CD4-positive, alpha-beta T cell treated with Interleukin-17A for 1 hour (primary cell): ENCODE measurements at places on chromosomes 7 and 10.

- DNase-seq: no peak
Measured at GRCh38 chr10:99693933-99694583, 34.7 kb downstream of the ENTPD7 start.

DNA sequence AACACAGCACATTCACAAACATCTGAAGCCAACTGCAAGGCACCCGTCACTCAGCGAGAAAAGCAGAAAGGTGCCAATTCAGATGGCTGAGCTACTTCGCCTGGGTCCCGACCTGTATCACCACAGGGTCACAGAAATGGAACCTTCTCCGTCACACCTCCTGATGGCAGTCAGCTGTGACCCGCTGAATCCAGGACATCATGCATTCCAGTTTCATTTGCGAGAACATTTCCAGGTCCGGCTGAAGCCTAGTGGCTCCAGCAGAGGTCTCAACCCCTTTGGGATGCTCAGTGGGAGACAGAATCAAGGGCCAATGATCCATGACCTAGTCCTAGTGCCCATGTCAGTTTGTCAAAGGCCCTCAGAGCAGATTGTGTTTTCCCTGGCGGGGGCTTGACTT is 193.6 kb upstream of the KLF14 start:
- no peak for DNase-seq

DNA sequence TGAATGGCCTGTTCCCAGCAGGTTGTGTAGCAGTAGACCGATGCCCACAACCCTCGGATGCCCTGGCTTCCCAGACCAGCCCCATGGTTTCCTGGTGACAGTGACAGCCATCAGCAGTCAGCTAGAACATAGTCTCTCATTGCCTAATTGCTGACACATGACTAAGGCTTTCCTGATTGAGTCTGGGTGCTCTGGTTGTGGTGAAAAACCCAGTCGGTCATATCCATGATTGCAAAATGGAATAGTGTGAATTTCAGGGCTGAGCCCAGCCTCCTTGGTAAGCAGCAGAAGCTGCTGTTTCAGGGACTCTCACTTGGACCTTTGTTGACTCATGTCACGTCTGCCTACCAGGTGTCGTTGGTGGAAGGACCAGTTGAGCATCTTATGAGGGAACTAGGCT is 36.6 kb downstream of the POR start:
- no peak for DNase-seq

DNA sequence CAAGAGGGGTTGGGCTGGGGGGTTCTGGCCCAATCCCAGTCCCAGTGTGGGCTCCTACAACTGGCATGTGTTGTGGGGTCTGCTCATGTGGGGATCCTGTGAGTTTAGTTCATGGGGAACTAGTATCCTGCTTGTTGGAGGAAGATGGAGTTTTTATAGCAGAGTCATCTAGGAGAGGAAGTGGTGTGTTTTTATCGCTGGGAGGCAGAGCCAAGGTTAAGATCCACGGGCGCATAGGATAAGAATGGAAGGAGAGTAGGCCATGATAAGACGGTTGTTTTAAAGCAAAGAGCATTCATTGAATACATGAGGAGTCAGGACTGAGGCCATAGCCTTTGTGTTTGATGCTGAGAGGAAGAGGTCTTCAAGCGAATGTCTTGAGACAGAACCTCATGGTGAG is 211.6 kb upstream of the COBL start:
- no peak for DNase-seq

DNA sequence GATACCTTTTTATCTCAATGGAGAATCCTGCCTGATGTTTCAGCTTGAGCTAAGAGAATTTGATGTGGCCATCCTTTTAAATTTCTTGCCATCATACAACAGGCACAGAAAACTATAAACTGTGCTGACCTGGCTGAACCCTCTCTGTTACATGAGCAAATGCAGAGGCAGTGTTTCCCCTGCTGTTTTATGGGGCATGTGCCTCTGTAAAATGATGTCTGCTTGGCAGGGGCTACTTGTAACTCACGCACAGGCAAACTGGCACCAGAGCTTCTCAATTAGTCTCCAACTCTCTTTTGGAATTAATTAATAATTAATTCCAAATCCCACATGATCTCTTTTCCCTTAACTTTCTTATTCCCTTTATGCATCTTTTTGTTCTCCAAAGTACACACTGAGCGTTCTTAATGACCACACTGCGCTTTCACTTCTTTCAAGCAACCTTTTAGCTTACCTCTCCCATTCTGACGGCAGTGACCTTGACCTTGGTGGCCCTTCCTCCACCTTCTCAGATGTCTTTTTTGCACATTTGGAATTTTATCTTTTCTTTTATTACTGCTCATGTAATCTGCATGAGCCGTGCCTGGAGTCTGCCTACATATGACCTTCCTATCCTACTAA is 334.0 kb downstream of the PLXNA4 start:
- no peak for DNase-seq

GRCh38 chr7:25565949-25566348 is 337.7 kb upstream of the NPVF start:
- DNase-seq: peak; percentile 75

GRCh38 chr10:21495752-21496342 is 29.6 kb downstream of the SKIDA1 start:
- DNase-seq: peak; percentile 87

DNA sequence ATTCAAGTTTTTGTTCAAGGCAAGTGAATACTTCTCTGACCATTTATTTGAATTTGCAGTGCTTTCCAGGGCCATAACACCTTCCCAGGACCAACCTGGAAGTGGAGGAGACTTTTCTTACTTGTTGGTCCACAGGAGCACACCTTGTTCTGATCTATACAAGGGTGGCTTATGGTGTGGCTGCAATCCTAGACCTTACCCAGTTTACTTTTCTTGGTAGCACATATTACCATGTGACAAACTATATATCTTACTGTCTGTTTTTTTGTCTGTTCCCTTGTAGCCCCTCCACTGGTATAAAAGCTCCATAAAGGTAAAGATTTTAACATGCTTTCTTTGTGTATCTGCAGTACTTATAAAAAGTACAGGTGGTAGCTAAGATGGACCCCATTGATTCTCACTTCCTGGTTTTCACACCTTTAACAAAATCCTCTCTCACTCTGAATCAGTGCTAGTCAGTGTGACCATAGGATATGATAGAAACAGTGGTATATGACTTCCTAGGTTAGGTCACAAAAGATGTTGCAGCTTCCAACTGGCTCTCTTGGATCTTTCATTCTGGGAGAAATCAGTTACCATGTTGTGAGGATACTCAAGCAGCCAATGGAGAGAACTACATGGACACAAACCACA is 5.6 kb upstream of the ASB4 start:
- DNase-seq: no peak

DNA sequence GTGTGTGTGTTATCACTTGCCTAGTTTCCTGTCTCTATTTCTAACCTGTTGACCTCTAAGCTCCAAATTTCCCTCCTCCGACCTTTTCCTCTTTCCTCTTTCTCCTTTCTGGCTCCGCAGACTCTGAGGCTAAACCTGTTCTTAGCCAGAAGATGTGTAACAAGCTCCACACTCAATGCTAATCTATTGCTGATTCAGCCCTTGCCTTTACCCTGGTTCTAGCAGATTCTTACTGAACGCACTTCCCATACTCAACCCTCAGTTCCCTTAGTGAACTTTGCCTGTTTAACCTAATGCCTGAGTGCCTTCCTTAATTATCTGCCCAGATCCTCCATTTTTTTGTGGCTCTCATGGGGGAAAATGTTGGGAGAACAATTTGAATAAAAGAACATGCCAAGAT is 30.0 kb upstream of the SGMS1 start:
- no peak for DNase-seq

DNA sequence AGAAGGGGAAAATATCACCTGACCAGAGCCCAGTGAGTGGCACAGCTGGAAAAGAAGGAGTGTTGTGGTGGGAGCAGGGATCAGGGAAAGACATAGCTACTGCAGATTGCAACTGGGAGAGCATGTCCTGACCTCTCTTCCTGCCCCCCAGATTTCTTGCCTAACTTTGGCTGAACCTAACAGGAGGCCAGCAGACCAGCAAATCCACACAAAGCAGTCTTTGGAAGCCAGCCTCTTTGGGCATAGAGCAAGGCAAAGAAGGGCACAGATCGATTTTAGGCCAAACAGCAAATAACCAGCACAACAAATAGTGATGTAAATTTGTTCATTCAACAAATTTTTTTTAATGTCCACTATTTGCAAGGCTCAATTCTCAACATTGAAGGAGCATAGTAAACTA is 433.2 kb upstream of the GHITM start:
- no peak for DNase-seq

DNA sequence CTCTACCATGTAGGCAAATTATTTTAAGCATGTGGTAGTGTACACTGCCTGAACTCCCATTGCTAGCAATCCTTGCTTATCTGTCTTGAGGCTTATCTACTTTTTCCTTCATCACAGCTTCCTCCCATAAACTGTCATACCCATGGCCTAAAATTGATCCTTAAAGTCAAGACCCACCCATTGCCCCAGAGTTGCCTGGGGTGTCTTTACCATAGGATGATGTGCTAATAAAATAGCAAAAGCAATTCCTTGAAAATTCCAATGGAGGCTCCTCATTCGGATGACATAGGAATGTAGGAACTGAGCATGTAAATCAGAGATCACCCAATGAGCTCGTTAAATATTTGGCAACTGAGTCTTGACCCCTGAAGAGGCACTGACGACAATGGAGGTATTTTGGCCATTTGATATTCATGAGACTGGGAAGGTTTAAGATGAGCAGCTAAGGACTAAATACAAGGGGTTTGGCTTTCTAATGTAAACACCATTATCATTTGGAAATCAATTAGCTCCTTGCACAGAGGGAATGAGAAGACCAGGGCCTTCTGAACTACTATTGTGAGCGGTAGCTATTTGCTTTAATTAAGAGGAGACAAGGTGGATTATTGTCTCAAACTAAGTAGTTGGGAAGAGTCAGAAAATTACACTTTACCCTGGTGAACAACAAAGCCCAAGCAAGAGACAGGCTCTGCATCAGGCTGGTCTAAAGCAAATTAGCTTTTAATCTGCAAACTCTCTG is 234.9 kb downstream of the GATA3 start:
- no peak for DNase-seq

- no peak for DNase-seq
Measured at GRCh38 chr10:73079779-73080541, 16.7 kb downstream of the P4HA1 start.

DNA sequence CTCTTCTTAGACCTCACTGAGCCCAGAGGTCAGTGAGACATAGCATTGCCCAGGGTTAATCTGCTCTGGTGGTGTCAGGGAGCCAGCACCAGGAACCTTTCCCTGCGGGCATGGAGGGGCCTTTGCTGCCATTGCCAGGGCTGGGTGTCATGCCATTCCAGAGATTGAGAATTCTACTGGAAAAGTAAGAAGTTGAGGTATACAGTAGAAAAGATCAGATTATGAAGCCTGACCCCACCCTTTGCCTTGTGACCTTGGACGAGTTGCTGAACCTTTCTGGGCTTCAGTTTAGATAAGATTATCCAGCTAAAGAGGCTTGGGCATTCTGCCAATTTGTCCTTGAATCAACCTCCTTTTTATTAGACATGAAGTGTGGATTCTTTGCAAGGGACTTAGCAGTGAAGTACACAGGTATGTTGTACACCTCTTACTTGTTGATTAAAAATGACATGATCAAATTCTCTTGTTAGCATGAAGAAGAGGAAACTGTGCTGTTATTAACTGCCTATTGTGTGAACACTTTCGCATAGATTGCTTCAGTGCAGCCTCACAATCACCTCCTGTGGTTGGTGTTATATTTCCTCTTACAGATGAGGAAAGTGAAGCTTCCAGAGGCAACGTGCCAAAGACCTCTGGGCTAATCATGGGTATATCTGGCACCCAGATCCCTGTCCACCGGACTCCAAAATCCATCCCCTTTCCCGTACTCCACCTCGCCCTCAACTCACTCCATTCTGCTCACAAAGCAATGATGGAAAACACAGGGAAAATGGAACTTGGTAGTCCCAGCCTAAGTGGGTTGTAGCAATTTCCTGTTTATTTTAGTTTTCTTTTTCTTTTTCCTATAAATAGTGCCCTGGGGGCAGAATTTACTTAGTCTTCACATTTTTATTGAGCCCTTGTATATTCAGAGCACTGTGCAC is 151.3 kb downstream of the CAMK1D start:
- no peak for DNase-seq
